Psoas muscle (tissue), 8 donors: ENCODE measurements at places on chromosomes 2 and 18. TPM values are rescaled to one million over a fixed set of nuclear protein-coding genes. Genes with fewer than 3 reads are reported as not detected.
A peak's percentile ranks its signal among the peaks of the same experiment; 100 is the strongest.

DNA sequence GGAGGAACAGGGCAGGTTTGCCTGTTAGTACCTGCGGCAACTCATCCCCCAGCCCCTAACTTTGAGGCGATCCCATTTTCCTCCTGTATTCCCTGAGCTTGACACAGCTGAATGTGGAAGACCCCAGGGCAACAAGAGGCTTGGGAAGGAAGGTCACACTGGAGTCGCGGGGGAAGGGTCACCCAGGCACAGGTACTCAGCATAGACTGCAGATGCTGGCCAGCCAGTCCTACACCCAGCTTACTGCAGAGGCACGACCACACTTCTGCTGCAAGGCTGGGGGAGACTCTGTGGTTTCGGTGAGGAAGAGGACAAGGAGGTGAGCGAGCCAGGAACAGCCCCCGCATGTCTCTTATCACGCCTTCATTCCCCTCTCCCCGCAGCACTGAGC, 91.5 kb downstream of the MALT1 start:
- no peak overlapping the region for H3K4me3 ChIP-seq
- H3K4me1 ChIP-seq, result peaks cover 14% of the 10 kb centered on the region
- H3K36me3 ChIP-seq, result no peaks in the 10 kb centered on the region
- peak overlapping the region; percentile 23 for H3K27ac ChIP-seq
- no peak for DNase-seq
- H3K27me3 ChIP-seq, result no peaks in the 10 kb centered on the region

MRPL33 gene
- 269 TPM for total RNA-seq

DHRS9 gene
- not detected for total RNA-seq

- peaks cover 13% of the 10 kb centered on the region for H3K4me1 ChIP-seq
- H3K36me3 ChIP-seq, result peaks cover 2% of the 10 kb centered on the region
These were observed 725 bp upstream of the ANKRD53 start for GRCh38 chr2:70977605-70978205.

- no peaks in the 10 kb centered on the region for H3K27me3 ChIP-seq
- H3K4me3 ChIP-seq, result no peak overlapping the region
- no peaks in the 10 kb centered on the region for H3K36me3 ChIP-seq
- H3K27ac ChIP-seq, result no peak overlapping the region
These were observed 81.6 kb upstream of the NFU1 start for GRCh38 chr2:69518841-69519240.

- H3K27ac ChIP-seq, result no peak overlapping the region
- DNase-seq, result no peak
- H3K36me3 ChIP-seq, result no peaks in the 10 kb centered on the region
- no peaks in the 10 kb centered on the region for H3K27me3 ChIP-seq
- H3K4me1 ChIP-seq, result no peaks in the 10 kb centered on the region
- no peak overlapping the region for H3K4me3 ChIP-seq
These were observed 171.7 kb upstream of the MYCN start for GRCh38 chr2:15768615-15769014.

- no peak overlapping the region for H3K4me3 ChIP-seq
- H3K27ac ChIP-seq, result no peak overlapping the region
- H3K36me3 ChIP-seq, result no peaks in the 10 kb centered on the region
- H3K27me3 ChIP-seq, result no peaks in the 10 kb centered on the region
- DNase-seq, result no peak
These were observed 183.6 kb upstream of the MGAT5 start for GRCh38 chr2:134070281-134070741.

RAX gene
- not detected for total RNA-seq

ALK gene
- 0.11 TPM for total RNA-seq

- H3K36me3 ChIP-seq, result no peaks in the 10 kb centered on the region
- H3K27me3 ChIP-seq, result no peaks in the 10 kb centered on the region
- no peak overlapping the region for H3K4me3 ChIP-seq
- no peaks in the 10 kb centered on the region for H3K4me1 ChIP-seq
- no peak for DNase-seq
These were observed 48.1 kb downstream of the RNF152 start for GRCh38 chr18:61844726-61845125.

- DNase-seq, result no peak
- no peak overlapping the region for H3K4me3 ChIP-seq
- H3K27ac ChIP-seq, result no peak overlapping the region
- no peaks in the 10 kb centered on the region for H3K4me1 ChIP-seq
- no peaks in the 10 kb centered on the region for H3K27me3 ChIP-seq
These were observed 234.2 kb downstream of the CDH2 start for GRCh38 chr18:27942706-27943105.

MAP3K19 gene
- not detected for total RNA-seq

GRCh38 chr2:43541165-43541564, 54.7 kb downstream of the THADA start:
- no peak overlapping the region for H3K4me3 ChIP-seq
- H3K27ac ChIP-seq, result no peak overlapping the region
- no peaks in the 10 kb centered on the region for H3K27me3 ChIP-seq
- DNase-seq, result no peak
- no peaks in the 10 kb centered on the region for H3K36me3 ChIP-seq

GRCh38 chr18:76982038-76982437, 150.5 kb downstream of the MBP start:
- no peak for DNase-seq
- H3K27me3 ChIP-seq, result no peaks in the 10 kb centered on the region
- peaks cover 29% of the 10 kb centered on the region for H3K36me3 ChIP-seq
- H3K4me1 ChIP-seq, result peaks cover 11% of the 10 kb centered on the region
- no peak overlapping the region for H3K27ac ChIP-seq
